ENCODE measurements at places on chromosomes 6 and 20. TPM values are rescaled to one million over a fixed set of nuclear protein-coding genes. Genes with fewer than 3 reads are reported as not detected.
A peak's percentile ranks its signal among the peaks of the same experiment; 100 is the strongest.

- H3K27me3 ChIP-seq, result no peaks in the 10 kb centered on the region
- peak overlapping the region; percentile 86 for H3K4me3 ChIP-seq
- H3K27ac ChIP-seq, result peak overlapping the region; percentile 89
- H3K36me3 ChIP-seq, result no peaks in the 10 kb centered on the region
- no peak for DNase-seq
These were observed 1.0 kb downstream of the JARID2 start for GRCh38 chr6:15246666-15247499.

GRCh38 chr6:138523347-138524210, 24.3 kb upstream of the NHSL1 start:
- no peaks in the 10 kb centered on the region for H3K4me1 ChIP-seq
- H3K4me3 ChIP-seq, result no peak overlapping the region
- H3K27me3 ChIP-seq, result no peaks in the 10 kb centered on the region
- no peak overlapping the region for H3K27ac ChIP-seq

GRCh38 chr20:43843096-43843964, 71.3 kb upstream of the TOX2 start:
- H3K4me1 ChIP-seq, result peaks cover 14% of the 10 kb centered on the region
- DNase-seq, result no peak

Gene CGA
- total RNA-seq, result not detected

Gene KCNB1
- total RNA-seq, result 0.34 TPM
